ENCODE measurements at places on chromosomes 1 and 21.
A peak's percentile ranks its signal among the peaks of the same experiment; 100 is the strongest.

GRCh38 chr1:203278082-203278884 is 27.0 kb upstream of the BTG2 start:
- peak; percentile 58 for DNase-seq

DNA sequence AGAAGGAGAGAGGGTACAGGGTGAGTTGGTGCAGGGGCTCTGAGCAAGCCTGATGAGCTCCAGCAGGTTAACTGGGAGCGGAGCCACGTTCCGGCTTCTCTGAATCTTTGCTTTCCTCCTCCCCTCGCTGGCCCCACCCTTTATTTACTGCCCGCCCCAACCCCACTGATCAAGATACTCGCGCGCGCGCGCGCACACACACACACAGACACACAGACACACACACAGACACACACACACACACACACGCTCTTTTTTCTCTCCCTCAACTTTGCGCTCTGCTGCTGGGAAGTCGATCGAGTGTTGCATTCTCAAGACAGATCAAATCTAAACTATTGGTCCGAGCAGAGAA is at the start of gene GRIK1:
GRIK1 (minus strand) TSS at position 73 of the 352 bp plus-strand sequence.
- DNase-seq: no peak

DNA sequence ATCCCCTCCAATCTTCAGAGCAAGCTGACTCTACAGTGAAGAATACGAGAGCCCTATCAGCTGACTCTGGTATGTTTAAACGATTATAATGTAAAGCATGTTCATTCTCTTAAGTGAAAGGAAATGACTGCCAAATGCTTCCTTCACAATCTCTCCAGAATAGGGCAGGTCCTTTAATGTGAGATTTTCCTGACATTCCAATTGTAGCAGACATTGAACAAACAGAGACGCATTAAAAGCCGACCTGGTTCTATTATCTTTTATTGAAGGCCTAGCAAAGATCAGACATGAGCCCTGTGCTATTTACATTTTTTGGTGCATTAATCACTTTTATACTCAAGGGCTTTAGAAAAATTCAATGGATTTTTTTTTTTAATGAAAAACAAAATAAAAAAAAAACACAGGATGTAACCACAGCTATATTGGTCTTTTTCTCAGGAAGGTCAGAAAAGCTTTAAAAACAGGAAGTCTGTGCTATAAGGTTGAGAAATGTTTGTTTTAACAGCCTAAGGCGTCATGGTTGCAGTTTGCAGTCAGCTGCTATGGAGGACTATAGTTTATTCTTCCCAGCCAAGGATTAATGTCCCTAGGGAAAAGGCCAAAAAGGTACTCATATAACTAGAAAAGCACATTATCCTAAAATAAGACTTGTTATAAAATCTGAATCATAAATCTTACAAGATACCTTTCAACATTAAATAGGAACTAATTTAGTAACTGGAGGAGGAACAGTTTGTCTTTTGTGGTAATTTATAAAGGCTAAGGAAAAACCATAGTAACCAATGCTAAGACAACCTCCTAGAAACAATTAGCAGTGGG is 104.8 kb downstream of the RERE start:
- peak; percentile 21 for DNase-seq

GRCh38 chr1:8976896-8977450 is 31.3 kb downstream of the CA6 start:
- DNase-seq: no peak

- no peak for DNase-seq
Observed at GRCh38 chr1:205317311-205317917, 4.1 kb downstream of the NUAK2 start.

DNA sequence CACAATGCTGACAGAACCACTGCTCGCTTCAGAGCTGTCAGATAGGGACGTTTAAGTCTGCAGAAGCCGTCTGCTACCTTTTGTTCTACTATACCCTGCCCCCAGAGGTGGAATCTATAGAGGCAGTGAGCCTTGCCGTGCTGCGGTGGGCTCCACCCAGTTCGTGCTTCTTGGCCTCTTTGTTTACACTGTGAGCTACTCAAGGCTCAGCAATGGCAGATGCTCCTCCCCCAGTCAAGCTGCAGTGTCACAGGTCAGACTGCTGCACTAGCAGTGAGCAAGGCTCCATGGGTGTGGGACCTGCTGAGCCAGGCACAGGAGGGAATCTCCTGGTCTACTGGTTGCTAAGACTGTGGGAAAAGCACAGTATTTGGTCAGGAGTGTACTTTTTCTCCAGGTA is 47.1 kb downstream of the LEPR start:
- DNase-seq: no peak

DNA sequence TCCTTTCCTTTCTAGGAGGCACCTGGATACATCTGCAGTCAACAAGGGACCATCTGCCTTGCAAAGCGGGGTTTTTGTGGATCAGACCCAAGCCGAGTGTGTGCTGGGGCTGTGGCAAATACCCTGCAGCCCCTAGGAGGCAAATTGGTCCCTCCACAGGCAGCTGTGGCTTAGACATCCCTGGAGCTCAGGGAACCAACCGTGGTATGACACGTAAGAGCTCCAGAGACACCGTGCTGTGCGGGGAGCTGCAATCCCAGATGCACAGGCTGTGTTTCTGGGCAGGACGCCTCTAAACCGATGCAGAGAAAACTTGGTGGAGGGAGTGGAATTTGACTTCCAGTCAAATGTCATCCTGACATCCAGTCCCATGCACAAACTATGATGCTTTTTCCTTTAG is 141.5 kb downstream of the KAZN start:
- no peak for DNase-seq

DNA sequence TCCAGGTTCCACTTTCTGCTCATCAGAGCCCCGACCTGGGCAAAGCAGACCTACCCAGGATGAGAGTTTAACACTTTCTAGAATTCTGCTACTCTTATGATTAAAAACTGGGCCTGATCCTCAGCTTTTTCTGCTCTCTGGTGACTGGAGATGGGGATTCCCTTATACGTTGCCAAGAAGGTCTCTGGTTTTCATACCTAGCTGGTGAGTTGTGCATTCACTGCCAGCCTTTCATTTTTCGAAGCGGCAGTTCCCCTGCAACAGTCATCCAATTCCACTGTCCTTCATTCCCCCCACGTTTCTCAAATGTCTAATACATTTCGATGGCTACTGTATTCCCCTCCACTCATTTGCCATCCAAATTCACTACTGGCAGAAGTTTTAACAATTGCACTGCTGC is 135.3 kb downstream of the ADSS2 start:
- no peak for DNase-seq

DNA sequence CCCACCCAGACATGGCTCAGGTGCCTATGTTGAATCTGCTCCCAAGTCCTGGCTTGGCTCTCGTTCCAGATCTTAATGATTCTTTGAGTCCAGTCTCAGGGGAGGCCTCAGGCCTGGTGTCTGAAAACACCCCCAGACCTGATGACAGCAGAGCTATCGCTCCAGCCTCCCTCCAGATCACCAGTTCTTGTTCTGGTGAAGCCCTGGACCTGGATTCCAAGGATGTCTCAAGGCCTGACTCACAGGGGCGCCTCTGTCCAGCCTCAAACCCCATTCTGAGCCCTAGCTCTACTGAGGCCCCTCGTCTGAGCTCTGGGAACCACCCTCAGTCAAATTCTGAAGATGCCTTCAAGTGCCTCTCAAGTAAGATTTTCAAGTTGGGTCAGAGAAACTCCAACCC is 11.4 kb downstream of the MROH7 start:
- DNase-seq: no peak

GRCh38 chr1:220300442-220301121 is 28.3 kb upstream of the RAB3GAP2 start:
- no peak for DNase-seq

GRCh38 chr1:111099289-111099688 is 40.6 kb downstream of the DRAM2 start:
- no peak for DNase-seq

DNA sequence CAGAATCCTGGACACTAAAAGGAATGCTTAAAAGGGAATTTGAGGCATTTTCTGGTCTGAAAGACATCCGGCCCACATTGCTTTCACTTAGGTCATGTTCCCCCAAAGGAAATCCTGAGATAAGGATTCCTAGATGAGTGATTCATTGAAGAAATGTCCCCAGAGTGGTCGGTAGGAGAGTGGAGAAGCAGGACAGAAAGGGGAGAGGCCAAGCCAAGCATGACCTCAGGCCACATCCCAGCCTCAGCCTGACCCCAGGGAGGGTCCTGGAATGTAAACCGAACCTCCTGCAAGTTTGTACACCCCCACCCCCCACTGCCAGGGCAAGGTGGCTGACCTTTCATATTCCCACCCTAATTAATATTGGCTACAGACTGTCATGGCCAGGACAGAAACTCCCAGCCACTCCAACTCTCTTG is 16.6 kb downstream of the HIVEP3 start:
- no peak for DNase-seq

GRCh38 chr21:25507522-25507921 is 99.8 kb downstream of the MRPL39 start:
- peak; percentile 12 for DNase-seq

DNA sequence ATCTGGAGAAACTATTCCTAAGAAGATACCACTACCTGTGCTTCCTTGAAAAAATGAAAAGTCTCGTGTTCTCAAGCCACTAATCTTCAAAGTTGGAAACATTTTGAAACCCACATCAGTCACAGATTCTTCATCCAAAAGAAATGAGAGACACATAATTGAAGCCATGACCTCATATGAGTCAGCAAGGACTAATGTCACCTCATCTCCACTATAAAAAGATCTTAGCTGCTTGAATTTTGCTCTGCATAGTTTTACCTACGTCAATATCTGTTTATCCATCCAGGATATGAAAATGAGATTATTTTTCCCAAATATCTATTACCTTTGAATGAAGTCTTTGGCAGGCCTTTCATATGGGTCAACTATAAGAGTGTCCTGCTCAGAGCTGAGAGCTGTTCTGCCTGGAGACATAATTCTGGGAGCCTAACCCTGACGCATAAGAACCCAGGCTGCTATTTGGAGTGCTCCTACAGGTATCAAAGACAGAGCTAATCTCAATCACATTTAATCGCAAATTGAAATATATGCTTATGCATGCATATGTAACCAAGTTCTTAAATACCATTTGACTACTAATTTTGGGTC is 312.5 kb upstream of the PKN2 start:
- no peak for DNase-seq

DNA sequence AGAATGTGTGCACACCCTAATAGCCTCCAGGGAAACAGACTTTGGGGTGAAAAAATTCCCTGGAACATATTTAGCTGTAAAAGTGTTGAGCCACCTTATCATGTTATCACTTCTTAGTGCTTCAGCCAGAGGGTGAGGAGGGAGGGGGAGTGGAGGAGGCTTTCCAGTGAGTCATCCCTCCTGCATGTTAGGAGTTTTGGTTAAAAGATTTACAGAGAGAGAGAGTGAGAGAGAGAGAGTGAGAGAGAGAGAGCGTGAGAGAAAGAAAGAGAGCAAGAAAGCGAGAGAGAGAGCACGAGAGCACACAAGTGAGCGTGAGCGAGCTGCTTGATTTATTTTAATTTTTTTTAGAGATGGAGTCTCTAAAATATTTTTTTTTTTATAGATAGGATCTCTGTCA is 13.5 kb upstream of the CACNA1E start:
- no peak for DNase-seq

DNA sequence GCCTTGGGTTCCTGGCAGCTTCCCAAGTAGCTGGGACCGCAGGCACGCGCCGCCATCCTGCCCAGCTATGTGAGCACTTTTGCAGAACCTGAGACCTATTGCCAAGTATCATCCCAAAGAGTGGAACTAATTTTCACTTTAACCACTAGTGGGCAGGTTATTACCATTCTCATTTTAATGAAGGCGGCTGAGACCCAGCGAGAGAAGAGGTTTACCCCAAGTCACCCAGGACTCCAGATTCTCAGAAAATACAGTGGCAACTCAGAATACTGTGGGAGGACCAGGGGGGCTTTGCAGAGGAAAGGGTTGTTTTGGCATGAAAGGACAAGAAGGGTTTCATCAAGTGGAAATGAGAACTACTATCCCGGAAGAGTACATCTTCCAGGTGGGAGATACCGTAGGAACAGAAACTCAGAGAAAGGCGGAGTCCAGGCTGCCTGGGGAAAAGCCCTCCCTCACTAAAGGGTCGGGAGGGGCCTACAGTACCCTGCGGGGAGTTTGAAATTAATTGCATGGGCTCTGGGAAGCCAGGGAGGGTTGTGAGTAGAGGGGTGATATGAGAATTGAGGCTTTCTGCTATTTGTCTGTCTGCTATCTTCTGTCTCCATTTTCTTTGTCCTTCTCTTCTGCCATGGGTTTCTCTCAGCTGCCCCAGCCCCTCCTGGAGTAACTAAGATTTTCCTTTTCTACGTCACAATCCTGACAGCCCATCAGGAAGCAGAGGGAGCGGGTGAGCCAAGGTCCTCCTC is 7.2 kb upstream of the SEMA4A start:
- peak; percentile 82 for DNase-seq

DNA sequence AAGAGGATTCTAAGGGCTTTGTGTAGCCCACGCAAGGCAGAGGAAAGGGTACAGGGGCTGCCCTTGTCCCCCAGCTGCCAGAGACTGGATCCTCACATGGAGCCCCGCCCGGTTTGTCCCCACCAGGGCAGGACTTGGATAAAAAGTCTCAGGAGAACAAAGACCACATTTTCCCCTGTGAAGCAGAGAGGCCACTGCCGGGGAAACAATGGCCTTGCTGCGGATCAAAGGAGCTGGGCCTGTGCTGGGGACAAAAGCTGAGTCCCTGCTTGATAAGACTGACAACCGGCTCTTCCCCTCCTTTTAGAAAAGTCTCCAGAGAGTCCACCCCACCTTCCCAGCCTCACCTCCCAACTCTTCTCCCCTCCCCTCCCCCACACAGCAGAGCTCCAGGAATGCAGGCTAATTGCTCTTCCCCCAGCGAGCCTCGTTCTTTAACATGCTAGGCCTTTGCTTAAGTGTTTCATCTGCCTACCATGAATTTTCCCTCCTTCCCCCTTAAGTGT is 142.4 kb downstream of the PLPP3 start:
- no peak for DNase-seq

DNA sequence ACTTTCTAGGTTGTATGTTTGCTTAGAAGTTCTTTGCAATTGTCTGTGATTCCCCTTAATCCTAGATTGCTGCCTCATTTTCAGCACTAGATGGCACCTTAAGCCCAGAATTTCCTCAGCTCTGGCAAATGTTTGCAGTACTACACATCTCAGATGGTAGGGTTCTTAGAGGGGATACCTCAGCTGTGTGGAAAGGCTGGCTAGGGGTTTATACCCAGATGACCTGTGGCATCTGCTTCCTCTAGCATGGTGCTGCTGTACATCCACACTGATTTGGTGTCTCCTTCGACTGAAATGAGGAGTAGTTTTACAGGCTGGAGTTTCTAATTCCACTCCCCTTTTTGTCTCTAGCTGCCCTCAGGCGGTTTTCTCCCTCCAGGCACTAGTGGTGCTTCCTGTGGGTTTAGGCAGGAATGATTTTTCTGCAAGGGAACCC is 23.5 kb downstream of the ASB17 start:
- no peak for DNase-seq

DNA sequence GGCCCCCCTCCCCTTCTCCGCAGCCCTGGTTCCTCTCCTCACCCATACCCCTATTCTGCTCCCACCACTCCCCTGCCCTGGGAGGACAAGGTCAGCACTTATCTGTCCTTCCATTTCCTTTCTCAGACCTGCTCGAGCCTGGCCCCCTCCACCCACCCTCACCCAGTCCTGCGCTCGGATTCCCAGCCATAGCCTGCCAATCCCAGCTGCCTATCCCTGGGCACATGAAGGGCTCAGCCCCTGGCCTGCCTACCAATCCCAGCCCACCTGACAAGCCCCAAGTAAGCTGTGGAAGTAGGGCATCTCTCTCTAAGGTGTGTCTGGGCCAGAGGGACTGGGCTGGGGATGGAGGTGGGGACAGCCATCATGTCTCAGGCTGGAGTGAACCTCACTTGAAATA is 5.4 kb downstream of the BLACAT1 start:
- no peak for DNase-seq

GRCh38 chr1:162702628-162703027 is 70.4 kb downstream of the DDR2 start:
- no peak for DNase-seq
